ENCODE measurements at places on chromosomes 12 and 14.
A peak's percentile ranks its signal among the peaks of the same experiment; 100 is the strongest.

DNA sequence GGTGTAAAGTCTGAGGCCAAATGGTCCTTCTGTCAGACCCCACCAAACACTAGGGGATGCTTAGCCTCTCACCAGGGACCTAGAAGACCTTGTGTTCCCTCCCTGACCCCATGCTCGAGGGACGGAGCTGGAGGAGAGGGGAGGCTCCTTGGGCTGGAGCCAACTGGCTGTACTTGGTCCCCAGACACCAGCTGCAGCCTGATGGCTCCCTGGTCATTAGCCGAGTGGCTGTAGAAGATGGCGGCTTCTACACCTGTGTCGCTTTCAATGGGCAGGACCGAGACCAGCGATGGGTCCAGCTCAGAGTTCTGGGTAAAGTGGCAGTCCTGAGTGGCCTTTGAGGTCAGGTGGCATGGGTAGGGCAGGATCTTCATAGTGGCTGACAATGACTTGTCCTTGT, 29.0 kb downstream of the PAPLN start:
- DNase-seq = no peak

GRCh38 chr12:110930348-110931314, 10.3 kb upstream of the MYL2 start:
- no peak for DNase-seq

DNA sequence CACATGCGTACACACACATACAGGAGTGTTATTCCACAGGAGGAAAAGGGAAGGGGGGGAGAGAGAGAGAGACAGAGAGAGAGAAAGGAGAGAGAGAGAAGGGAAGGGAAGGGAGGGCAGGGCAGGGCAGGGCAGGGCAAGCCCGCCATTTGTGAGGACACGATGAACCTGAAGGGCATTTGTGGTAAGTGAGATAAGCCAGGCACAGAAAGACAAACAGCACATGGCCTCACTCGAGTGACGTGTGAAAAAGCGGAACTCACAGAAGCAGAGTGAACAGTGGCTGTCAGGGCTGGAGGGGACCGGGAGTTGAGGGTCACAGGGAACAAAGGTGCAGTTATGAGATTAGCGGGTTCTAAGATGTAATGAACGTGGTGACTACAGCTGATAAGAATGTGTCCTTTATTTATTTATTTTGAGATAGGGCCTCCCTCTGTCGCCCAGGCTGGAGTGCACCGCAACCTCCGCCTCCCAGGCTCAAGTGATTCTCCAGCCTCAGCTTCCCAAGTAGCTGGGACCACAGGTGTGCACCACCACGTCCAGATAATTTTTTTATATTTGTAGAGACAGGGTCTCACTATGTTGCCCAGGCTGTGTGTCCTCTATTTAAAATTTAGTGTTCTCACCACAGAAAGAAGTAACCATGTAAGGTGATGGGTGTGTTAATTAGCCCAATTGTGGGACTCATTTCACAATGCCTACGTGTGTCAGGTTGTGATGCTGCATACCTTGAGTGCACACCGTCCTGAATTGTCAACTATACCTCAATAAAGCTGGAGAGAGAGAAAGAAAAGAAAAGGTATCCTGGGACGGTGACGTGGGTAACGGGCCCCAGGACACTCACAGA, 18.7 kb upstream of the FBRSL1 start:
- DNase-seq = peak; percentile 72

DNA sequence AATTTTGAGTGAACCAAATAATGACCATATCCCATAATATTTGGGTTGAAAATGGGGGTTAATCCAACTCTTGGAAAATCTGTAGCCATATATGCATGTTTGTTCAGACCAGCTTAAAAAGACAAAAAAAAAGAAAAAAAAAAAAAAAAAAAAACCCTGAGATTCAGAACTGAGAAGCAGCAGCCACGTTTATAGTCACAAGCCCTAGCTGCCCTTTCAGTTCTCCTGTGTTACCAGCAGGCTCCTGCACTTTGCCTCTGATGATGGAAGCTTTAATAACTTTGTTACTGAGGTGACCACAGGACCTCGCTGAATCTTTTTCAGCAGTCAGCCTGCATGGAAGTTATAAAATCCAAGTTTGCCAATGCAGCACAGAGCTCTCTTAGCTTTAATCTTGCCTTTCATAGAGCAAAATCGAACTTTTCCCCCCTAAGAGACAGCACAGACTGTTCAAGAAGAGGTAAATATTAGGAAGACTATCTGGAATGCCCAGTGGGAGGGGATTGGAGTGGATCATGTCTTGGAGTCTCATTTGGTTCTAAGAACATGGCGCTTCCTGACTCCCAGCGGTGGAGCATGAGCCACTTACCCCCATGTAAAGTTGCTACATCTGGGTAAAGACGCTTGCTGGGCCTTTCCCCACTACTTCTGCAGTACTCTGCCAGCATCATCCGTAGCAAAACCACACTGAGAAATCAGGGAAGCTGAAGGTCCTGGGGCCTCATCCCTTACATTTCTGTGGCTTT, 20.6 kb downstream of the GNG2 start:
- DNase-seq = peak; percentile 61

DNA sequence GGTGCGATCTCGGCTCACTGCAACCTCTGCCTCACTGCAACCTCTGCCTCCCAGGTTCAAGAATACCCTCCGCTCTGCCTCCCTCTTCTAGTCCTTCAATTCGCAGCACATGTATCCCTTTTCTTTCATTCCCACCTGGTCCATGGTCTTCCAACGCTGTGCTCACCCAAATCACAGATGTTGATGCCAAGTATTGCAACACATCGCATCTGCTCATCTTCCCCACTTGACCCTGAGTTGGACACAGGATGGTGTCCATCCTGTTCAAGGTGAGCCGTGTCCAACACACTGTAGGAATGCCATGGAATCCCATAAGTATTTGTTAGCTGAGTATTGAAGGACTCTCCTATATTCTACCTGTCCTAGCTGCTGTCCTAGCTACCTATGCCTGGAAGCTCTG, 50.6 kb upstream of the ETV6 start:
- DNase-seq = no peak

DNA sequence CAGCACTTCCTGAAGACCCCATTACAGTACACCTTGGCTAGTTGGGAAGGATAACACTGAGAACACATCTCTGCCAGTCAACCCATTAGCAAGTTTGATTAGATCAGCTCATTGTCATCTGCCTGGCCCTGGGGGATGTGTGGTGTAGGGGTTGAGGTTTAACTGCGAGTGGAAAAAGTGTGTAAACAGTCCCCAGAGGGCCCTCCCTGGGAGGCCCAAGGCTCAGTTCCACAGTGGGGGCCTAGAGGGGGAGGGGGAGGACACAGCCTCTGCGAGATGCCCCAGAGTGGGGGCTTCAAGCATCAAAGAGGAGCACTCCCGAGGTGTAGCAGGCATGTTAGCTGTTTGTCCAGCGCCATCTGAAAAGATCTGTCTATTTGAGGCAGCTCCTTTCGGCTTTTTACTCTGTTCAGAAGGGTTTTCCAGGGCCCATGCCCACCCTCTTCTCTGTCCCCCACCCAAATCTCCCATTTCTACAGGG, 344 bp downstream of the LPAR5 start:
- peak; percentile 69 for DNase-seq

GRCh38 chr14:58354808-58355207, 40.9 kb upstream of the TOMM20L start:
- no peak for DNase-seq

GRCh38 chr12:27436768-27437167, 9.8 kb upstream of the SMCO2 start:
- no peak for DNase-seq

- no peak for DNase-seq
These were observed 5.1 kb downstream of the MIPOL1 start for GRCh38 chr14:37202812-37203211.

- DNase-seq = no peak
These were observed 7.0 kb downstream of the KRT6B start for GRCh38 chr12:52444647-52445595.

- DNase-seq = no peak
These were observed 22.7 kb downstream of the LRTM2 start for GRCh38 chr12:1842905-1843640.

DNA sequence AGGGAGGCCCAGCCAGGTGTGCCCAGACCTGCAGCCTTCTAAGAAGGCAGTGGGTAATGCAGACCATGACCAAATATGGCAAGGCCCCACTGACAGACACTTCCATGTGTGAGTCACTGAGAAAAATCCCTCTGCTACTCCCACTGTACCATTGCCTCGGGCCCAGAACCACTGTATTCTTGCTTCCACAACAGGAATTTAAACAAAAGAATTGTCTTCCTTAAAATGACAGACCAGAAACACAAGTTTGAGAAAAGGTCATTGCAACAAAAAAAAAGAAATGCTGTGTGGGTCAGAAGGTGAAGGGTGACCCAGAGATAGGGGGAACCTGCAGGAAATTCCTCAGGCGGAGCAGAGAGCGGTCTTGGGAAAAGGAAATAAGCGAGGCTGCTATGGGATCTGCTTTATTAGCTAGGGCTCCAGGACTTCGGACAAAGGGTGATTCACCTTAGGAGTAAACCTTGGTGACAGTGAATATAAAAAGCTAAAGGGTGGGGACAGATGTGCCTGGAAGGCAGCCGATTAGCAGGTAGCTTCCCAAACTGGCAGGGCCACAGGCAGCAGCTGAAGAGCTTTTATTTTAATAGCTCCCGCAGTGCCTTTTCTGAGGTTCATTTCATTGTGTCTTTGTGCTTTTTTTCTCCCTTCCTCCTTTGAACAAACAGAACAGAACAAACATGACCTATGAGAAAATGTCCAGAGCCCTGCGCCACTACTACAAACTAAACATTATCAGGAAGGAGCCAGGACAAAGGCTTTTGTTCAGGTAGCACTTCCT, 185.3 kb upstream of the BCL2L14 start:
- no peak for DNase-seq

GRCh38 chr12:52234223-52234810, 1.3 kb downstream of the KRT7 start:
- DNase-seq = no peak

GRCh38 chr14:38758661-38759060, 344.4 kb downstream of the SEC23A start:
- no peak for DNase-seq

GRCh38 chr14:96390965-96391292, 999 bp upstream of the AK7 start:
- no peak for DNase-seq

GRCh38 chr14:91324606-91325575, 80.4 kb upstream of the GPR68 start:
- DNase-seq = no peak

DNA sequence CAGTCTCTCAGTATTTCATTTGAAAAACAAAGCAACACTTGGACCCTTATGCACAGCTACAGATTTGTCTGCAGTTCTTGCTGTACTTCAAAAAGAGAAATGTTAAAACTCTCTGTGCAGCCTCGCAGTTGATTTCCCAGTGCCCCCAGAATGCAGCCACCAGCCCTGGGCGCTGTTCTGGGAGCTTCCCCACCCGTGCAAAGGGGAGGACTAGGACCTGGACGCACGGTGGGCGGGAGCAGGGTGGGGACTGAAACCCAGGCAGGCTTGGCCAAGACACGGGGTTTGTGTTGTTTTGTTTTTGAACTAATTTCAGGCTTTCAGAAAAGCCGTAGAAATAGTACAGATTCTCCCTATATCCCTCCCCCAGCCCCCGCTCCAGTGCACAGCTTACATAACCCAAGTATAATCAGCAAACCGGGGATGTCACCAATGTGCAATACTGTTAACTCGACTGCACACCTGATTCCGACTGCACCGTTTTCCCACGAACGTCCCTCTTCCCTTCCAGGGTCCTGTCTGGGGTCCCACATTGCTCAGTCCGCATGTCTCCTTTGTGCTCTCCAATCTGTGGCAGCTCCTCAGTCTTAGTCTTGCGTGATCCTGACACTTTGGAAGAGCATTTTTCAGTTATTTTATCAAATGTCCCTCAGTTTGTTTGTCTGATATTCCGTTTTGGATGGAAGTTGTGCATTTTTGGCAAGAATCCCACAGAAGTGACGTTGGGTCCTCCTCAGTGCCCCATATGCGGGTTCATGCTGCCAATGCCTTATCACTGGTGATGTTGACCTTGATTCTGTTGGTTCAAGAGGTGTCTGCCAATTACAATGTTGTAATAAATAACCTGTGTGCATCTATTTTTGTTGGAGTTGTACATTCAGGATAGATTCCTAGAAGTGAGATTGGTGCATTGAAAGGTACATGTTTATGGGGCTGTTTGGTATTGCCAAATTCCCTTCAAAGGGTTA, 95.9 kb downstream of the SETD3 start:
- no peak for DNase-seq

GRCh38 chr12:51601241-51601640, 10.2 kb downstream of the SCN8A start:
- no peak for DNase-seq

DNA sequence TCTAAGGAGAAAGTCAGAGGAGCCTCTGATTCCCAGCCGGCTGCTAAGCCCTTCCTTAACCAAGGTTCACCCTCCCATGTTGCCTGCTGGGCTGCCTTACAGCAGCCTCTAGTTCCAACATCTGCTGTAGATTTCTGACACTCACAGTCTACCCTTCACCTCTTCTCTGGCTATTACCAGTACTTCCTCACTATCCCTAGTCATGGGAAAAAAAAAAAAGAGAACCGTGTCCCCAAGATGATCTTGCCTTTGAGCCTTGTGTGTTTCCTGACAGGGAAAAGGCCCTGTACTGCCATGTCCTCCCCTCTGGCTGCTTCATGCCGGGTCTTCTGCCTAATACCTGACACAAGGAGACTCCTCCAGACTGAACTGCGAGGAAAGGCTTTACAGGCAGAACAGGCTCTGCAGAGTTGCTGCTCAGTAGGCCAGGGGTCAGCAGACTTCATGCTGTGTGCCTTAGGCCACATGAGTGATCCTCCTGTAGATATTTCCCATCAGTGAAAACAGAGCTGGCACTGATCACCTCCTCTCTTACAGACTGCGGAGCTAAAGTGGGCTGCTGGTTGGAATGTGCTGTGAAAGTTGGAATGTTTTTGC, 46.8 kb downstream of the PRKCH start:
- no peak for DNase-seq

DNA sequence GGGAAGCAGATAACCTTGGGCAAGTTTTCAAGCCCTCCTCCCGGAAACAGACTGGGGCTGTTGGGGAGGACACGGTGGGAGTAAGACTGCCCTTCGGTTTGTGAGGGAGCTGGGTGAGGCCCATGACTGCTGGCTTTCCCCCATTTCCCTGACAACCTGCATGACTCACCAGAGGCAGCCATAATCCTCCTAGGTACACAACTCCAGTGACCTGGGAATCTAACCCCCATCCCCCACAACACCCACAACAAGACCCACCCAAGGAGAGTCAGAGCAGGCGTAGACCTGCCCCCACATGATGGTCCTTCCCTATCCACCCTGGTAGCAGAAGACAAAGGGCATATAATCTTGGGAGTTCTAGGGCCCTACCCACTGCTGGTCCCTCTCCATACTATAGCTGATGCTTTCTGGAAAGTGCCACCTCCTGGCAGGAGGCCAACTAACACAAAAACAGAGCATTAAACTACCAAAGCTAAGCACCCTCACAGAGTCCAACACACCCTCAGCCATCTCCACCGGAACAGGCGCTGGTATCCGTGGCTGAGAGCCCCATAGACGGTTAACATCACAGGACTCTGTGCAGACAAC, 14.8 kb downstream of the DDX24 start:
- no peak for DNase-seq
